ENCODE measurements at places on chromosomes 16 and 17.

GRCh38 chr16:50627419-50627818 lies 53.7 kb downstream of the SNX20 start:
- DNase-seq = peak; percentile 69

GRCh38 chr16:57609541-57610401 lies 18.7 kb upstream of the ADGRG1 start:
- no peak for DNase-seq

- DNase-seq = no peak
These were observed 65.1 kb downstream of the JPH3 start for GRCh38 chr16:87667443-87667842.

GRCh38 chr16:977081-977701 lies 4.4 kb upstream of the SOX8 start:
- peak; percentile 44 for DNase-seq

DNA sequence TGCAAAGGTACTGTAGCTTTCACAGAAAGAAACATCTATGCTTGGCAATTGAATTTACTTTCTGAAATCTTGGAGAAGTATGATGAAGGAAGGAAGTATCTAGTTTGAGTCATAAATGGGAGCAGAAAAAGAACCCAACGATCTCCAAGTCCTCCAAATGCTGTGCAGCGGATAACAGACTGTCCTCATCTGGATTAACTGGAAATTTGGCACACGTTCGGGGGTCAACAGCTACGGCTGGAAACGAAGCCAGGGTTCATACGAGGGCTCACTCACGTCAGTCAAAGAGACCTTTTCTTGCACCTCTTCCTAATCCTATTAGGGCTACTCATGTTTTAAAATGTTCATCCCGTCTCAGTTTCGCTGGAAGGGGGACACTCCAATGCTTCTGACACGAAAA lies 152.0 kb downstream of the ZFHX3 start:
- peak; percentile 68 for DNase-seq

DNA sequence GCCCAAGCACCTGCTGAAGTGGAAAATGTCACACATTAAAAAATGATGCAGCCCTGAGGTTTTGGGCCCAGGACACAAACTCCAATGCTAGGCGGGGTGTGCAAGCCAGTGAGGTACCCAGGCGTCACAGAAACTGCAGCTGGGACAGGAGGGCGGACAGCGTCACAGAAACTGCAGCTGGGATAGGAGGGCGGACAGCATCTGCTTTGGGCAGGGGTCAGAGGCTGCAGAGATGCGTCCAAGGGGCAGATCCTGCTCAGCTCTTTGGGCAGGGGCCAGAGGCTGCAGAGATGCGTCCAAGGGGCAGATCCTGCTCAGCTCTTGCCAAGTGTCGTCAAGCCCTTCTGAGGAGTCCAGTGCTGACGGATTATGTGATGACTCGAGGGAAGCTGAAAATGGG lies 43.9 kb upstream of the RCVRN start:
- no peak for DNase-seq

- DNase-seq = no peak
These were observed 5.0 kb downstream of the SRCAP start for GRCh38 chr16:30703971-30704370.

DNA sequence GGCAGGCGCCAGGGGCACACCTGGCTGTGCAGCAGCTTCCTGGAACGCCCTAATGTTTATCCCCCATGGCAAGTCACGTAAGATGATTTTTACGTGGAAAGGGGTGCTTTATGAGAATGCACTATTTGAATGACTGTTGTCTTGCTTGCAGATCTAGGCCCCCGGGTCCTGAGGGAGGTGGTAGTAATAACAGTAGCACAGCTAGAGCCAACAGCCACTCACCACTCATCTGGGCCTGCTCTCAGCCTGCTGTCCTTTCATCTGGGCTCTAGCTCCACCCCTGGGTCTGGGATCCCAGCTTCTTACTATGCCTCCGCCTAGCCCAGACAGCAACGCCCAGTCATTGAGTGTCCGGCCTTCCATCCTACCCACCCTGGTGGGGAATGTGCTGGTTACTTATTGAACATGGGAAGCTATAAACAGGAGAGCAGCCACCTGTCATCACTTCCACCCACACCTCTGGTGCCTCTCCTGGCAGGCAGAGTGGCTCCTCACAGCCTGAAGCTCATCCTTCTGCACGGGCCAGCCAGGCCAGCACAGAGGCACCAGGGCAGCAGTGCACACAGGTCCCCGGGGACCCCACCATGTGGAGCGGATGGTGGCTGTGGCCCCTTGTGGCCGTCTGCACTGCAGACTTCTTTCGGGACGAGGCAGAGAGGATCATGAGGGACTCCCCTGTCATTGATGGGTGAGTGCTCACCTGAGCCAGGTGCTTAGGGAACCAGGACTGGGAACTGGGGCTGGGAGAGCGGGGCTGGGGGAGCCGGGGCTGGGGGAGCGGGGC lies 16.6 kb downstream of the DPEP1 start:
- DNase-seq = no peak

DNA sequence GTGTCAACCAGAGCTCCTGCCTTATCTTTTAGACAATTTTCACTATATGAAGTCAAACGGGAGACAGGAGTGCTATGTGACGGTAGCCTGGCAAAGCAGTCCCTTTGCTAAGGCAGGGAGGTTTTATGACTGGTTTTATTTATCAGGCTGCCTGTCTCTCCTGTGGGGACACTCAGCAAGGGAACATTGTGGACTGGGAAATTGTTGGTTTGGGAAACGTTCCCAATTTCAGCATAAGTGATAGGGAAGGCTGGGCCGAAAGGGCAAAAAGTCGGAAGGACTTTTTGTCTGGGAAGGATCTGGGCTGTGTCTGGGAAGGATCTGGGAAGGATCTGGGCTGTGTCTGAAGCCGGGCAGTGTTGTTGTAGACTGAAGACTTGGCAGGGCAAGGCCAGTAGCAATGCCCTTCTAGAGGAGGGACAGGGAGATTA lies 211.2 kb downstream of the PARN start:
- DNase-seq = peak; percentile 69

GRCh38 chr17:74307984-74308773 lies 17.8 kb upstream of the KIF19 start:
- DNase-seq = no peak

- peak; percentile 89 for DNase-seq
These were observed 532 bp downstream of the KDM6B start for GRCh38 chr17:7834542-7834956.

DNA sequence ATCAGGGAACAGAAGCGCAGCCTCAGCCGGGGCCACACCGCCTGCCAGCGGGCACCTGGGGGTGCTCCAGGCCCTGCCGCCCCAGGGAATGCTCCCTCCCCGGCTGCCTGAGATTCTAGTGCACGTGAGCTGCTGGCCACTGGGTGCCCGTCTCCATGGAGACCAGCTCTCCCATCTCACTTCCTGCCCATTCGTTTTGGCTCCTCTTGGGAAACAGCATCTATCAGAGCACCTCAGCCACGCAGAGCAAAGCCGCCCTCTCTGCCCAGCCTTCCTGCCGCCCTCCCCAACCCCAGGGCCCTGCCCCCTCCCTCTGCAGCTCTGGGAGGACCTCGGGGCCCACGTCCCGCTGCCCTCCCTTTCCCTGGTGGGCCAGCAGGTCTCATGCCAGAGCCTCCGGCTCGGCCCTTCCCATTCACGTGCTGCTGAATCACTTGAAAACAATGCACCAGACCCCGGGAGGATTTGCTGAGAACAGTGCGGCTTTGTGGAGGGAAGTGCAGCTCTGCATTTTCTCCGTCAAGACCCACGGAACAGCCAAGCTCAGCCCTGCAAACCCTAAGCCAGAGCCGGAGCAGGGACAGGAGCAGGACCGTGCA lies 19.4 kb downstream of the CEP295NL start:
- peak; percentile 95 for DNase-seq

DNA sequence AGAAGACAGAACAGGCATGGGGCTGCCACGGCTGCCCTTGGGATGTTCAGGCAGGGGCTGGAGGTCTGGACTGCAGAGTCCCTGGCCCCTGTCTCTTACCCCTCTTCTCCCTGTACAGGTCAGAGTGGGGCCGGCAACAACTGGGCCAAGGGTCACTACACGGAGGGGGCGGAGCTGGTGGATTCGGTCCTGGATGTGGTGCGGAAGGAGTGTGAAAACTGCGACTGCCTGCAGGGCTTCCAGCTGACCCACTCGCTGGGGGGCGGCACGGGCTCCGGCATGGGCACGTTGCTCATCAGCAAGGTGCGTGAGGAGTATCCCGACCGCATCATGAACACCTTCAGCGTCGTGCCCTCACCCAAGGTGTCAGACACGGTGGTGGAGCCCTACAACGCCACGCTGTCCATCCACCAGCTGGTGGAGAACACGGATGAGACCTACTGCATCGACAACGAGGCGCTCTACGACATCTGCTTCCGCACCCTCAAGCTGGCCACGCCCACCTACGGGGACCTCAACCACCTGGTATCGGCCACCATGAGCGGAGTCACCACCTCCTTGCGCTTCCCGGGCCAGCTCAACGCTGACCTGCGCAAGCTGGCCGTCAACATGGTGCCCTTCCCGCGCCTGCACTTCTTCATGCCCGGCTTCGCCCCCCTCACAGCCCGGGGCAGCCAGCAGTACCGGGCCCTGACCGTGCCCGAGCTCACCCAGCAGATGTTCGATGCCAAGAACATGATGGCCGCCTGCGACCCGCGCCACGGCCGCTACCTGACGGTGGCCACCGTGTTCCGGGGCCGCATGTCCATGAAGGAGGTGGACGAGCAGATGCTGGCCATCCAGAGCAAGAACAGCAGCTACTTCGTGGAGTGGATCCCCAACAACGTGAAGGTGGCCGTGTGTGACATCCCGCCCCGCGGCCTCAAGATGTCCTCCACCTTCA lies 11.7 kb downstream of the TUBB3 start:
- no peak for DNase-seq

DNA sequence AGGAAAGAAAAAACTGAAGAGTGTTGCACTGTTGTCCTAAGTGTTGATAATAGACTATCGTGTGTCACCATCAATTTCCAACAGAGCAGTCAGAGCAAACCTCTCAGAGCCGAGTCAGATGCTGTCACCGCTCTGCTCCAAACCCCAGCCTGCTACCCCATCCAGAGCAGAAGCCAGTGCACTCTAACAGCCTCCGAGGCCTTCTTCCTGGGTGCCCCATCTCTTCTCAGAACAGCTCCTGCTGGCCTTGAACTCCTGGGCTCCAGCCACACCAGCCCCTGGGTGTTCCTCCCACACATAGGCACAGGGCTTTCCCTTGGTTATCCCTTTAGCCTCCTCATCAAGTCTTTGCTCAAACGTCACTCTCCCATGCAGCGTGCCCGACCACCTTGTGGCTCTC lies 21.0 kb downstream of the MEIOB start:
- no peak for DNase-seq

DNA sequence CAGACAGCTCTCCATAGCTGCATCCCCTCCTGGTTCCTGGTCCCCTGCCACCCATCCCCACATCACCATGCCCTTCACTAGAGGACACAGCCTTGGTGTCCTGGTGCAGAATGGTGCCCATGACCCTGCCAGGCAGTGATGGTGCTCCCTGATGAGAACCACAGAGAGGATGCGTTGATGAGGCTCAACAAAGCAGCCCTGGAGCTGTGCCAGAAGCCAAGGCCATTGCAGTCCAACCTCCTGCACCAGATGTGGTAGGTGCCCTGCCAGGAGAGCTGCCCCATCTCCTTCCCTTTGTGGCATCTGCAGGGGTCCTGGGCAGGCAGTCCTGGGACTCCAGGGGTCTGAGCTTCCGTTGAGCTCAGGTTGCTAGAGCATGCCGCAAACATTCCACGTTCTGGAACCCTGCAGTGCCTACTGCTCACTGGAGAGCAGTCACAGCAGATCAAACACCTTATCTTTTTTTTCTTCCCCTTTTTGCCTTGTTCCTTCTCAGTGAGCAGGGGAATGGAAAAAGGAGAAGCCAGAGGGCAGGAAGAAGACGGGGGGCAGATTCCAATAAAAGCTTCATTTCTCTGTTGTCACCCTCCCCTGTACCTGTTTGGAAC lies 5.3 kb upstream of the EPN3 start:
- DNase-seq = no peak

DNA sequence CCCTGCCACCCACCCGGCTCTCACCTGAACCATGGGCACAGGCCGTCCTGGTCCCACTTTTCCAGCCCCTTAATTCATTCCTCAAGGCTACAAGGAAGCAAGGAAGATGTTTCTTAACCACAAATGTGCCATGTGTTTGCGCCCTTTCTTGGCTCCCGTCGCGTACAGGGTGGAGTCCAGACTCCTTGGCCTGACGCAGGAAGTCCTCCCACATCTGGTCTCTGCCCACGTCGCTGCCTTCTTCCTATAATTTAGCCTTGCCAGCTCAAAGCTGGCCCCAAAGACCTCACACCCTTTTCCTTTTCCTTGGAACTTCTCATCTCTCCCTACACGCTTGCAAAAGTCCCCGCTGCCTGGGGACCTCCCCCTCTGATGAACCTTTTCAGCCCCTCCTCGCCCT lies 38.8 kb upstream of the BHLHA9 start:
- peak; percentile 66 for DNase-seq

DNA sequence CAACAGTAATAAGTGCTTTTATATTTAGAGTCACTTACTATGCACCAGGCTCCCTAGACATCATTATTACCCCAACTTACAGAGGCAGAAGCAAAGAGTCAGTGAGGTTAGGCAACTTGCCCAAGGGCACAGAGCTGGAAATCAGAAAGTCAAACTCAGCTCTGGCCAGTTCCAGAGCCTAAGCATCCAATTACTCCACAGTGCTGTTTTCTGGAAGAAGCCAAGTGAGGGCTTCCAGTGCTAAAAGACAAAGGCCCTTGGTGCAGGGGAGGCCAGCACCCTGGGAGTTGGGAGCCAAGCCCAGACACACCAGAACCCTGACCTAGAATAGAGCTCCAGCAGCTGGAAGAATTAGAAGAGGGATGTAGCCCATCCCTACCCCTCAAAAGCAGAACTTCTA lies 40.2 kb downstream of the C17orf67 start:
- no peak for DNase-seq

GRCh38 chr17:57938061-57938502 lies 17.1 kb downstream of the CUEDC1 start:
- DNase-seq = no peak
